Activated CD4-positive, alpha-beta T cell treated with anti-CD3 and anti-CD28 coated beads, Interleukin-2, amount 50 U/mL, for 24 hours (primary cell): ENCODE measurements at places on chromosomes 2 and 18.

DNA sequence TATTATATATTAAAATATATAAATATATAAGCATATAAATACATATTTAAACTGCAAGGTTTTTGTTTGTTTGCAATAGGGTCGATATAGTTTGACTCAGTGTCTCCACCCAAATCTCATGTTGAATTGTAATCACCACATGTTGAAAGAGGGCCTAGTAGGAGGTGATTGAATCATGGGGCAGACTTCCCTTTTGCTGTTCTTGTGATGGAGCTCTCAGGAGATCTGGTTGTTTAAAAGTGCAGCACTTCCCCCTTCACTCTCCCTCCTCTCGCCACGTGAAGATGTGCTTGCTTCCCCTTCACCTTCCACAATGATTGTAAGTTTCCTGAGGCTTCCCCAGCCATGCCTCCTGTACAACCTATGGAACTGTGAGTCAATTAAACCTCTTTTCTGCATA is 2137.3 kb upstream of the CELF4 start:
- no peak for DNase-seq

- no peak for DNase-seq
These were observed 267.8 kb upstream of the TRIB2 start for GRCh38 chr2:12448846-12449505.

DNA sequence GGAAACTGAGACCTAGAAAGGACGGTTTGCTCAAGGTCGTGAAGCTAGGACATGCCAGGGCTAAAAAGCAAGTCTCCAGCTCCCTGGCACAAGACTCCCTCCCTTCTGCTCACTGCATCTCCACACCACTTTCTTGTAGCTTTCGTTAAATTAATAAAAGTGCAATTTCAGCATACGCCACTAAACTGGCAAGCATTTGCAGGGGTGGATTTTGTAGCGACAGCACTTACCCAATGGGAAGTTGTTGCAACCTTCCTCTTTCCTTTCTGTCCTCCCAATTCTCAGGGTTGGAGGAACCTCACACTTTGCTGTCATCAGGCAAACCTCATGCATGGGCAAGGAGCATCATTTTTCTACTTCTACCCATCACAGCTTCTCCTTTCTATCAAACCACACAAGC is 7.4 kb upstream of the RHOB start:
- no peak for DNase-seq

- no peak for DNase-seq
These were observed 2.7 kb downstream of the TNP1 start for GRCh38 chr2:216857131-216857550.

DNA sequence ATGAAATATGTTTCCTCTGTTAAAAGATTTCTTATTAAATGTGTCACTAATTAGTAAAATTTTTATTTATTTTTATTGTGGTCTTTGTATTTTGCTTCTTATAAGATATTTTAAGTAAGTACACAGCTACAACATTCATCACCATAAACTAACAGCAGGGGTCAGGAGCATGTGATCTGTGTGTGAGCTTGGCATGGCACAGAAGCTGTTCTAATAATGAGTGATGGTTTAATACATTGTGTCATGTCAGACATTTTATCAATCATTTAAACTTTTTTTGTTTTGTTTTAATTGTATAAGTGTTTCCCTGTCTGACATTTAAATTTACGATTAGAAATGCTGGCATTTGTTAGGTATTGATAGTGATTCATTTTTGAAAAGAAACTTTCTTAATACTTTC is 585.4 kb downstream of the DSC3 start:
- no peak for DNase-seq

DNA sequence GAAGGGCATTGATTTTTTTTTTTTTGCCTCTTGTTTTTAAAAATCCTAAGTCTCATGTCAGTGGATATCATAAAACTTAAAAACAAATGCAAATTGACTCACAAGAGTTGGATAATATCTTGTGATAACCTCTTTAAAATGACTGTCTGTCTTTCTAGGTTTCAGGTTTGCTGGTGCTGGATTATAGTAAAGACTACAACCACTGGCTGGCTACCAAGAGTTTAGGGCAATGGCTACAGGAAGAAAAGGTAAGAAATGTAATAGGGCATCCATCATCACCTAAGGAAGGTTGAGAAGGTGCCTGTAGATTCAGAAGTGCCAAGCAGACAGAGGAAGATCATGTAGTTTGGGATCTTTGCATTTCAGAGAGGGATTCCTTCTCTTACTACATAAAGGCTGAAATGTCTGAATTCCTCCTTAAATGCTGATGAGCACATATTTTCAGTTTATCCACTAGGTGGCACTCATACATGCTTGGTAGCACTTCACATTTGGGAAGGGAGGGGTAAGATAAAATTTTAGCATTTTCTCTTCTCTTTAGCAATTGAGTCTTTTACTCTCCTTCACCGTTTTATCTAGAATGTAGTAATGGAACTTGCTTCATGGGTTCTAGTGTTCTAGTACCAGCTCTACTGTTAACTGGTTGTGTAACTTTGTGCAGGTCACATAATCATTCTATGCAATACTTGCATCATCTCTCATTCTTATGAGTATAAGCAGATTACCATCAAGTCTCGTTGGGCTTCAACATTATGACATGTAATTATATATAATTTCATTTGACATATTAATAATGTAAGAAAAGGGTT is 21.1 kb downstream of the CPS1 start:
- no peak for DNase-seq

- DNase-seq = no peak
These were observed 19.4 kb downstream of the KRCC1 start for GRCh38 chr2:88036182-88036581.

DNA sequence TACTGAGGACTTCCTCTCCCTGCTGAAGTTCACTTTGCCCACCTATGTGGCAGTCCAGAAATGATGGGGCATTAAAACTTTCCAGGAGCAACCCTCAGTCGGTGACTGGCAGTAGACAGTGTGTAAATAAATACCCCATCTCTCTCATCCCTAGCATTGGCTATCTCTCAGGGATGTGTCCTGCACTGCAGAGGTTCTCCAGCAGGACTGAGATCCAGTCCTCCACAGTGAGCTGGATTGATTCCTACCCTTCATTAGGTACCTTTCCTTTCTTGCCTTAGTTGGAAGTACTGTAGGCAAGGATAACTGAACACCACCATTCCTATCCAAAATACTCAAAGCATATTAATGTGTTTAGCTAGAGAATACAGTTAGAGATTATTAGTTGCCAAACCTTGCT is 441.8 kb downstream of the SPAG16 start:
- no peak for DNase-seq

DNA sequence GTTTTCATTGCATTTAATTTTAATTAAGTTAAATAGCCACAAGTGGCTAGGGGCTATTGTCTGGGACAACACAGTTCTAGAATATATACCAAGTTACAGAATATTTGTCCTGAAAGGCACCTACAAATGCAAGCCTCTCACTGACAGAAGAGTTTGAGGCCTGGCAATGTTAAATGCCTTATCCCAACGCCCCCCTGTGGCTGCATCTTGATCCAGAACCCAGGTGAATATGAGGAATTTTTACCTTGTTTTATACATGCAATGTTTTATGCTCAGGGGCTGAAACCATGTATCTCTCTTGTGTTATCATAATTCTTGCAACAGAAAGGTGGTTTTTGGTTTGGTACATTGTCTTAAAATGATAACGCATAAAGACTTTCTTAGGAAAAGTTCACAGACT is 71.8 kb upstream of the SEC11C start:
- DNase-seq = no peak

DNA sequence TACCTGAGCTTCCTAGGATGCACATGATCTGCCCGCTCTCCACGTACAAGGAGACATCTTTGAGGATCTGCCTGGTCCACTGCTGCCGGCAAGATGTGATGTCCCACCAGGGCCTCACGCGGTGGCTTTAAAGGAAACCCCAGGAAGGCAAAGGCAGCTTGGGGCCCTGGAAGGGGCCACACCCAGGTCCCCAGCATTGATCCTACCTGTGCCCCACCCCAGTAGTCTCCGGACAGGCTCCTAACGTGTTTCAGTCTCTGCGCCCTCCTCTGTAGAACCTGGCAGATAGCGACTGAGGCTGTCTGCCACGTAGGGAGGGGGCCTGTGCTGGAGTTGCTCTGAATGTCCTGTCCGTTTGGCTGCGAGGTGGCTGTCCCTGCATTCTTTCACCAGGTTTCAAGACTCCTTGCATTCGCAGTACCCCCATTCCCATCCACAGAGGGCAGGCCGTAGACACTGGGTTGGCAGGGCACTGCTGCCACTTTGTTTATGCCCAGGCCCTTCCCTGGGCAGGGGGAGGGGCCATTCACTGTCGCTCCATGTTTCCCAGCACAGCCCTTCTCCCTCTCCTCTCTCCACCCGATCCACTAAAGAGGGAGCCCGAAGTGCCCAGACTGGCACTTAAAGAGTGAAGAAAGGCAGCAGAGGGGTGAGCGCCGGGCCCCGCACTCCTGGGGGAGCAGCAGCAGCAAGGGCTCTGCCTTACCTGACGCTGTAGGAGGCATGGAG is 644 bp downstream of the ABCG5 start:
- no peak for DNase-seq

DNA sequence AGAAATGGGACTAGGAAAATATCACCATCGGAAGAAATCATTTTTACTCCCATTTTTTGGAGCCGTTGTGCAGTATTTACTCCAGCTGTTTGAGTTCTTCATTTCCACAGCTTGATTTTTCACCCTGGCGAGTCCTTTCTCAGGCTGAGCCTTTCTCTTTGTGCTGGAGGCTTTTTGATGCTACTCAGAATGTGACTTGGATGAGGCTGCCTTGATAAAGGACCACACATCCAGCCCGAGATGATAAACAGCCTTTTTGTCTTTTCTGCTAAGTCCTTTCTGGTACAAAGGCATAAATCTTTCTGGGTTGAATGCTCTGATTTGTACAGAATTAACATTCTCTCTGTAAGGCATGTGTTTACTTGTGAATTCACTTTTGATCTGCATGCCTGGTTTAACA is 17.6 kb upstream of the CTDP1 start:
- DNase-seq = no peak

DNA sequence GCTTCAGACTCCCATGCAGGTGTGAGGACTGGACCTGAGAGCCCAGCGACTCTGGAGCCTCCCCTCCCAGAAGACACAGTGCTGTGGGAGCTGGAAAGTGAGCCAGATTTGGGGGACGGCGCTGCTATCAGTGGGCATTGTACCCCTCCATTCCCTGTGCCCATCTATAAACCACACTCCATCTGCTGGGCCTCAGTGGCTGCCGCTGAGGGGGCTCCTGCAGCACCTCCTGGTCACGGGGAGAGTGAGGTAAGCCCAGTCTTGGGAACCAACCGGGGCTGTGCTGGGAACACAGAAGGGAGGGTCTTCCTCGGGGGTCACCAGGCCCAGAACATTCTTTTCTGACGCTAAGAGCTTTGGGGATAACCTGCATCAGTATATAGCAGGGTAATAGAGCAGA is 9.5 kb downstream of the PSD4 start:
- DNase-seq = no peak

GRCh38 chr2:68774569-68775271 is 40.1 kb downstream of the ARHGAP25 start:
- no peak for DNase-seq

GRCh38 chr2:205276116-205276777 is 406.1 kb upstream of the NRP2 start:
- no peak for DNase-seq

DNA sequence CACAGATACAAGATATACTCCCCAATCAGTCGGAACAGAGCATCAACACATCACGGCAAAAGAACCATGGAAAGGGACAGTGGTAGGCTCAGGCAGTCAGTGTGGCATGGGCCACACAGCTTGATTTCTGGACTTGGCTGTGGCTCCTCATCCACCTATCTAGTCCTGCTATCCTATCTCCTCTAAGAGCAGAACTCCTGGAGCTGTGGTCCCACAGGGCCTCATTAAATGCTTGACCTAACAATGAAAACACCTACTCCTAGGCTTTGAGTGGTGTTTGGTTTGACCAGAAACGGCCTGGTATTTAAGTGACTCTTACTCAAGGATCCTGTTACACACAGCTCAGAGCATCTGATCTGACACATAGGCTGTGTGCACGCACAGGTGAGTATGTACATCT is 33.6 kb upstream of the SMAD2 start:
- no peak for DNase-seq

GRCh38 chr2:163779970-163780597 is 44.3 kb upstream of the FIGN start:
- no peak for DNase-seq

GRCh38 chr2:28282861-28283646 is 109.6 kb upstream of the FOSL2 start:
- DNase-seq = no peak

DNA sequence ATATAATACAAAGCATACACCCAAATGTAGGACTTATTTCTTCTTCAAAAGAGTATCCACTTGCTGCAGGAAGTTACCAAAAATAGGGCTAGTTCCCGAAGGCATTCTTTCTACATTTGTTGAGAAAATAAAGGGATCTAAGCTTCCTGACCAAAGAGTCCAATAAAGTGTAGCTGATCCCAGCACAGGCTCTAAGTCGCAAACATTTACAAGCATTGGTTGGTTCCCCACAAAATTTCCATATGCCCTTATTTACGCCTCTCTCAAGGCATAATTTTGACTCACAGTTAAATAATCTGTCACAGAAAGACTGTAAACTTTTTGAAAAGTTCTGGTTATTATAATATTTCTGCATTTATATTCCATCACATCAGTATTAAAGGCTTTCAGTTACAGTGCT is 1520.1 kb upstream of the ZEB2 start:
- no peak for DNase-seq

- no peak for DNase-seq
These were observed 34.3 kb downstream of the GIGYF2 start for GRCh38 chr2:232731470-232731869.

DNA sequence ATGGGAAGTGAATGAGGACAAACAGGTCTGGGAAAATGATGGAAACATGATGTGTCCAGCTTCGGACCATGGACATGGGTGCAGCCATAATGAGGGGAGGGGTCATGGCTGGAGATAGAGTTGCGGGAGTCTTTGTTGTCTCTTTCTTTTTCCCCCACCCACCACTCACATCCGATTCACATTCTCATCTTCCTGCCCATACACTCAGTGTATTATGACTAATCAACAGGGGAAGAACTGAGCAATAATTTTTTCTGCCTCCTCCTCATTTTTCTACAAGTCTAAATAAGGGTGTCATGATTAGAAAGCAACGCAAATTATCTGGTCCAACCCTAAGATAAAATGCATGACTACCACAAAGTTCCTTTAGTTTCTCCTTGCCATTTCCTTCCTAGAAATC is 5.7 kb upstream of the SERPINB2 start:
- no peak for DNase-seq

- DNase-seq = no peak
These were observed 1319.3 kb upstream of the CDH2 start for GRCh38 chr18:29496152-29496680.

- no peak for DNase-seq
These were observed 146.1 kb downstream of the SEPTIN10 start for GRCh38 chr2:109467701-109468100.
